ENCODE measurements at places on chromosomes 6 and 20. TPM values are rescaled to one million over a fixed set of nuclear protein-coding genes. Genes with fewer than 3 reads are reported as not detected.

- no peak for DNase-seq
These were observed 499.4 kb upstream of the NOX3 start for GRCh38 chr6:155955038-155955437.

DNA sequence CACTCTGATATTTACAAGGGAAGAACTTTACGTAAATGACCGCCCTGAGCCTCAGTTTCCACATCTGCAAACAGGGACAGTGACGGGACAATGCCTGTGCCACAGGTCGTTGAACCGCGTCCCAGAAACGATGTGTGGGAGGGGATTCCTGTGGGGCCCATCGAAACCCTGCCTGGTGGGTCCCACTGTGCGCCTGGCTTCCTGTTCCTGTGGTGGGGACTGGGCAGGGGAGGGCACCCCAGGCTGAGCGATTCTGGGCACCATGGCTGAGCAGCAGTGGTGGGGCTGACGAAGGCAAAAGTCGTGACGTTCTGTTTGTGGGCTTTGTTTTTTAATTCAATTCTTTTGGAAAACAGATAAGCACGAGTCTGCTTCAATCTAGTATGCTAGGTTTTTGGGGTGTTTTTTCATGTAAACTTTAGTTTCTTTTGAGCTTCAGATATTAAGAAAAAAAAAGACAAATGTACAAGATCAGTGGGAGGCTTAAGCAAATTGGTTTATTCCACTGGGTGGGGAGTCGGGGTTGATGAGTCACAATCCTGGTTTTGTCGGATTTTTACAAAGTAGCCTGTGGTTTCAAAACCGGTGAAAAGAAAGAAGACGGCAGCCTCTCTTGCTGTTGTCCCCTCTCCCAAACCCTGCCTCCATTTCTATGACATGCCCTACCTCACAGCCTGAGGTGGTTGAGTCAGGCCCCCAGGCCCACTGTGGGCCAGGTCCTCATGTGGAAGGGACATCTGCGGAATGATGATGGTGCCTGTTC is 40.4 kb downstream of the GNAS-AS1 start:
- no peak for DNase-seq

GRCh38 chr6:56757588-56757984 is 114.9 kb upstream of the DST start:
- DNase-seq = no peak

DNA sequence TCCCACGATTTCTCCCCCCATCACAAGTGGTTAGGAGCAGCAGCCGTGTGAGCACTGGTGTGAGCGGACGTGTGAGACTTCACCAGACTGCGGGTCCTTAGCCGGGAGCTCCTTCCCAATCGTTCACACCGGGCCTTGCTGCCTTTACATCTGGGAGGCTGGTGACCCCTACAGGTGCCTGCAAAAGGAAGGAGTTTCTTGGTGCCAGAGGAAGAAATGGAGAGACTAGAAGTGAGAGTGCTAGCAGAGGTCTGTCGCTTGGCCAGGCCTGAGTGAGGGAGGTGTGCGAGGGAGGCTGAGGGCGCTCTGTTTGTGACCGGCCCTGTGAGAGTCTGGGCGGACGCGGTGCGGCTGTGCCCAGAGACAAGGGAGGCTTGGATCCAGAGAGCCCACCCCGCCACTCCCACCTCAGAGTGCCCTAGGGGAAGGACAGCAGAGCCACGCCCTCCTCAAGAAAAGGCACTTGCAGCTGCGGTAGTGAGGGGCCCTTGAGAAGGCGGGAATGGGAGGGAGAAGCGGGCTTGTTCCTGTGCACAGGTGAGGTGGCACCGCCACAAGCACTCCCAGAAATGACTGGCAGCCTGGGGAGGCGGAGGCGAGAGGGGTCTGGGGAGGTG is 10.0 kb upstream of the ARMC2 start:
- no peak for DNase-seq

DNA sequence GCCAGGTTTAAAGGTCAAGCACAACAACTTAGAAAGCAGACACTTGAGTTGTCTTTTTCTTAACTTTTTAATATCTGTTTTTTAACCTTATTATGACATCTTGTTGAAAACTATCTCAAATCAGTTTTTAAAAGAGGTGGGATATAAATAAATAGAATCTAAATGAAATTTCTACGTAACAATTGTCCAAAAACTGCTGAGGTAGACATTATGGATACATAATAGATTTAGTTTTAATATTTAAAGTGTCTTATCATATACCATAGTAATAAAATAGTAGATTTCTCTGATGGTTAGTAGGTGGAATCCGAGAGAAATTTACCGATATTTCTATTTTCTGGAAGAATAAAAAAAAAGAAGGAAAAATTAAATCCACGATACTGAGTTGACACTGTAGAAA is 113.9 kb upstream of the MMS22L start:
- DNase-seq = no peak

- DNase-seq = no peak
These were observed 16.3 kb downstream of the ADISSP start for GRCh38 chr20:3751305-3751674.

- DNase-seq = no peak
These were observed 160.7 kb downstream of the GRIK2 start for GRCh38 chr6:101554231-101554630.

GRCh38 chr6:114605656-114606055 is 262.8 kb upstream of the HS3ST5 start:
- DNase-seq = no peak

- DNase-seq = no peak
These were observed 217.6 kb upstream of the HDDC2 start for GRCh38 chr6:125519367-125519766.

DNA sequence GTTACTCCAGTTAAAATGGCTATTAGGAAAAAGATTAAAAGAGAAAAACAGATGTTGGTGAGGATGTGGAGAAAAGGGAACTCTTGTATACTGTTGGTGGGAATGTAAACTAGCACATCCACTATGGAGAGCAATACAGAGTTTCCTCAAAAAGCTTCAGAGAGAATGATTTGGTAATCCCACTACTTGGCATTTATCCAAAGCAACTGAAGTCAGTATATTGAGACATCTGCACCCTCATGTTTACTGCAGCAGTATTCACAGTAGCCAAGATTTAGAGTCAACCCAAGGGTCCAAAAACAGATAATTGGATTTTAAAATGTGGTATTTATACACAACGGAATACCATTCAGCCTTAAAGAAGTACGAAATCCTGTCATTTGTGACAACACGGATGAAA is 469.5 kb downstream of the QKI start:
- DNase-seq = no peak

DNA sequence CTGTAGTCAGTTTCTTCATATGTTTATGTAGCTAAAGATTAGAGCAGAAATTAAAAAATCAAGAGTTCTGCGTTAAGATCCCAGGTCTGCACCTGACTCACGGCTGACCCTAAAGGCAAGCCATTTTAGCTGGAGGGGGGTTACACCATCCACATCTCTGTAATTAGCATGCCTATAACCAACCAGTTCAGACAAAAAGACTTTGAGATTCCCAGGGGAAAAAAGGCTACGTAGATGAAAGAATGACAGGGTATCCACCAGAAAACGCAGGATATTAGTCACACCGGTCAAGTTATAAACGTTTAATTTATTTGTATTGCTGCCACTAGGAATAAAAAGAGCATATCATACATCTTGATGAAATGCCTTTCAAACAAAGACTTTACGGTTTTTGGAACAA is 299.1 kb downstream of the FOXC1 start:
- DNase-seq = no peak

Gene SLC35D3
- total RNA-seq = not detected

Gene GJA1
- not detected for total RNA-seq

Gene PCMTD2
- total RNA-seq = 83.1 TPM

Gene MRAP2
- not detected for total RNA-seq
